NCI-H1417 (cell line): ENCODE measurements at places on chromosomes 16 and 17.

DNA sequence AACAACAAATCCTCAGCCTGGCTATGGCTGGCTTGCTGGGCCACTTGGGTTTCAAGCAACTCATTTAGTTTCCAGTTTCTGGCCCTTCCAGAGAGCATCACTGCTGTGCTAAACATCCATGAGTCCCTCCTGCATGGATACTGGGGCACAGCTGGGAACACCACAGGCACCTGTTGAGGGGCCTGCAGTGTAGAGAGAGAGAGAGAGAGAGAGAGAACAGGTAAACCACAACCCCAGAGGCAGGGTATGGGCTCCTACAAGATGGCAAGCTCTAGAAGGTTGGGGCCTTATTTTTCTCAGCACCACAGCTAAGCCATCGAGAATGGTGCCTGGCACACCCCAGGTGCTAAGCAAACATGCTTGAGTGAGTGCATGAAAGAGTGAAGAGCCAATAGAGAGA, 120.3 kb downstream of the RBFOX3 start:
- DNase-seq, result peak; percentile 24

DNA sequence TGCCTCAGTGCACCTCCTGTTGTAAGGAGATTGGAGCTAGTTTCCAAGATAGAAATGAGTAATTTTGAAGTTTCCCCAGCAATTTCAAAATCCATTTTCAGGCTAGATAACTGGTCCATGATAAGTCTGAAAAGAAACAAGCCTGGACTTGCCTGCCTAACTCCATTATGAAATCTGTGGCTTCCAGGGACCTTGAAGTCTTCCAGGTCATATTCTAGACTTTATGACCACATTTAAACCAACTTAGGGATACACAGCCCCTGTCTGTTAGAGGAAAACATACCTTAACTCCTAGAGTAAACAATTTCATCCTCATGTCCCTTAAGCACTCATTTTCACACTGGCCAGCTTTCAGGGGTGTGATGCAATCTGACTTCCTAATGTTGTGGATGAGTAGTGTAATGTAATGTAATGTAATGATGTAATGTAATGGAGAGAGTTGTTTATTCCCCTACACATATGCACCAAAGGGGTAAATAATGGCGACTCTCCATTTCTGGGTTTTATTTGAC, 96.7 kb upstream of the FAM20A start:
- no peak for DNase-seq

GRCh38 chr17:75499313-75500022, 15.9 kb downstream of the CASKIN2 start:
- DNase-seq, result no peak

- no peak for DNase-seq
Observed at GRCh38 chr16:89230255-89230654, 12.8 kb downstream of the ZNF778 start.

GRCh38 chr16:23497543-23497868, 12.8 kb downstream of the GGA2 start:
- no peak for DNase-seq

- DNase-seq, result no peak
Observed at GRCh38 chr16:71794943-71795342, 13.7 kb downstream of the AP1G1 start.

GRCh38 chr17:20938988-20939615, 103.7 kb downstream of the USP22 start:
- no peak for DNase-seq

- peak; percentile 30 for DNase-seq
Observed at GRCh38 chr17:64028874-64029464, 8.5 kb upstream of the ICAM2 start.

DNA sequence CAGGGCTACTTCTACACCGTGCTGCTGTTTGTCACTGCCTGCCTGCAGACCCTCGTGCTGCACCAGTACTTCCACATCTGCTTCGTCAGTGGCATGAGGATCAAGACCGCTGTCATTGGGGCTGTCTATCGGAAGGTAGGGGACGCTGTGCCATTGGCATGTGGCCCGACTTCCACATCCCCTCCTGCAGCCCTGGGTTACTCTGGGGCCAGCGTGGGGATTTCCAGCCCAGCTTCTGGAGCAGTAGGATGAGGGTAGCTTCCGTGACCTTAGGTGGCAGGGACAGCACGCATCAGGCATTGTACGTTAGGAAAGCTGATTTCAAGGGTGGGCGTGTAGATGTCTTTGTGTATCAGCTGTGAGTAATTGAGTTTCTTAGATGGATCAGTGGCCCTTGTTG, 96.5 kb downstream of the ABCC1 start:
- DNase-seq, result no peak

GRCh38 chr16:28931801-28932225, at the start of gene CD19:
CD19 (plus strand) TSS chr16:28931971; CDS start chr16:28932001, 30 bp downstream.
- DNase-seq, result no peak

GRCh38 chr17:69555056-69555455, 140.6 kb downstream of the MAP2K6 start:
- no peak for DNase-seq

GRCh38 chr17:33977729-33978514, 277.2 kb upstream of the CCL2 start:
- DNase-seq, result no peak

- no peak for DNase-seq
Observed at GRCh38 chr17:66950325-66950724, 14.2 kb upstream of the CACNG4 start.

GRCh38 chr16:31441956-31442355, 633 bp downstream of the ZNF843 start:
- DNase-seq, result no peak

GRCh38 chr16:31200821-31201568, 1.6 kb downstream of the PYCARD start:
- no peak for DNase-seq

GRCh38 chr16:55728797-55729196, 73.0 kb downstream of the SLC6A2 start:
- DNase-seq, result no peak

- peak; percentile 17 for DNase-seq
Observed at GRCh38 chr16:26087091-26087490, 395.3 kb downstream of the HS3ST4 start.

GRCh38 chr16:6493555-6493954, 839.1 kb upstream of the RBFOX1 start:
- no peak for DNase-seq

- no peak for DNase-seq
Observed at GRCh38 chr16:27576729-27577128, 26.8 kb downstream of the KATNIP start.

DNA sequence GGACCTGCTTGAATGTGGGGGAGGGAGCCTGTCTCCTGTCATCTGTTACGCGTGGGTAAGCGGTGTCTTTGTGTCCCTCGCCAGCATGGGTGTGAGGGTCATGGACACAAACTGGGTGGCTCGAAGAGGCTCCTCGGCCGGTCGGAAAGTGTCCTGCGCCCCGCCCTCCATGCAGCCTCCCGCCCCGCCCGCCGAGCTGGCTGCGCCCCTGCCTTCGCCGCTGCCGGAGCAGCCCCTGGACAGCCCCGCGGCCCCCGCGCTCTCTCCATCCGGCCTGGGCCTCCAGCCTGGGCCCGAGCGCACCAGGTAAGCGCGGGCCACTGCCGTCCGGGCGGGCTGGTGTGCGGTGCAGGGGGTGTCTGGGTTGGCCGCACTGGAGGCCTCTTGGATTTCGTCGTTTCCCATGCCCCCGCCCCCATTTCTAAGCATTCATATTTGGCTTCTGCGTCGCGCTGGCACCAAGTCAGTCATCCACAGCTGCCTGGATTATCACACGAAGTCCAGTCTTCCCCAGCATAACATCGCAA, 43.8 kb downstream of the ELAC2 start:
- DNase-seq, result no peak

DNA sequence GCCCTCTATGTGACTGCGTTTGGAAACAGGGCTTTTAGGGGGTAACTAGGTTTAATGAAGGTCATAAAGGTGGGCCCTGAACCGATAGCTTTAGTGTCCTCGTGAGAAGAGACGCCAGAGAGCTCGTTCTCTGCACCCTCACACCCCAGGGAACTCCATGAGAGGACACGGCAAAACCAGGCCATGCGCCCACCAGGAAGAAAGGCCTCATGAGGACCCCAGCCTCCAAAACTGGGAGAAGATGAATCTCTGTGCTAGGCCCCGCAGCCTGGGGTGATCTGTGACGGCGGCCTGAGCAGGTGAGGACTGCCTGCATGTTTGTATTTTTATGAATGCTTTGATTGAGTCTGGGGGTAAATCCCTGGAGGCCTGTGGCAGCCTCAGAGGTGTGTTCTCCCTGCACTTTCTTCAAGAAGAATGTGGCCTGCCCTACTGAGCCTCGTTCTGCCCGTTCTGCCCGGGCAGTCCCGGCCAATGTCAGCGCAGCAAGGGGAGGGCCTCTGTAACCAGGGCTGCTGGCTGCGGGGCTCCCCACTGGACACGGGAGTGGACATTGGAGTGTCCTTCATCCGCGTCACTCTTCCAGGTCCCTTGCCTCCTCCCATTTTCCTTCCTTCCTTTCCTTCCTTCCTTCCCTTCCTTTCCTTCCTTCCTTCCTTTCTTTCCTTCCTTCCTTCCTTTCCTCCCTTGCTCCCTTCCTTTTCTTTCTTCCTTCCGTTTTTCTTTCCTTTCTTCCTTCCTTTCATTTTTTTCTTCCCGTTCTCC, 6.8 kb upstream of the RNF213 start:
- DNase-seq, result no peak

DNA sequence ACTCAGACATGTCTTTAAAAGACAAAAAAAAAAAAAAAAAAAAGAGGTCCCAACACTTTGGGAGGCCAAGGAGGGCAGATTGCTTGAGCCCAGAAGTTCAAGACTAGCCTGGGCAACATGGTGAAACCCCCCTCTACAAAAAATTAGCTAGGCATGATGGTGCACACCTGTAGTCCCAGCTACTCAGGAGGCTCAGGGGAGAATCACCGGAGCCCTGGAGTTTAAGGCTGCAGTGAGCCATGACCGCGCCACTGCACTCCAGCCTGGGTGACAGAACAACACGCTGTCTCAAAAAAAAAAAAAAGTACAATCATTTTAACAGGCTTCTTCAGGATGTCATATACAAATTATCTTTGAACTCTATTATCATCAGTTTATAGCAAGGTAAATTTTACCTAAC, 22.0 kb downstream of the C16orf87 start:
- DNase-seq, result no peak

GRCh38 chr17:75241143-75241430, 20.3 kb downstream of the GGA3 start:
- DNase-seq, result no peak

DNA sequence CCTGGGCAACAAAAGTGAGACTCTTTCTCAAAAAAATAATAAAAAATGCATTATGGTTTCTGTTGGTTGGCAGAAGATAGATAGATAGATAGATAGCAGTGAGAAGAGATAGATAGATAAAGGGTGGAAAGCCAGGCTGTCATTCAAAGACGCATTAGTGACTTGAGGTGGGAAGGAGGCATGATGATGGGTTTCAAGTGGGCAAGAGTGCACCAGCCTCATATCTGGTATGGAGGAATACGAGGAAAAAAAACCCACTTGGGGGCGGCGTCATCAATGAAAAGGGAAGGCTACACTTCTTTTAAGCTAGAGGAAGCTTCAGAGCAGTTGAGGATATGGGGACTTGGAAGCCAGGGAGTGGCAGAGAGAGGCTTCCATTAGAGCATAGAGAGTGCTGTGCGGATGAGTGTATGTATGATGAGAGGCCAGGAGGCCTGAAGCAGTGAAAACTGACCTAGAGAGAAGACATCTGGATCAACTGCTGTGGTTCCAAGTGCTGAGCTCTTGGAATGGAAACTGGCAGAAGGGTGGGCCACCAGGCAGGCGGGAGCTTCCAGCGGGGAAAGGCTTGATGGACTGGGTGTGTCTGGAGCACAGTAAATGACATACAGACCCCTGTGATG, 31.8 kb downstream of the CEP95 start:
- no peak for DNase-seq

DNA sequence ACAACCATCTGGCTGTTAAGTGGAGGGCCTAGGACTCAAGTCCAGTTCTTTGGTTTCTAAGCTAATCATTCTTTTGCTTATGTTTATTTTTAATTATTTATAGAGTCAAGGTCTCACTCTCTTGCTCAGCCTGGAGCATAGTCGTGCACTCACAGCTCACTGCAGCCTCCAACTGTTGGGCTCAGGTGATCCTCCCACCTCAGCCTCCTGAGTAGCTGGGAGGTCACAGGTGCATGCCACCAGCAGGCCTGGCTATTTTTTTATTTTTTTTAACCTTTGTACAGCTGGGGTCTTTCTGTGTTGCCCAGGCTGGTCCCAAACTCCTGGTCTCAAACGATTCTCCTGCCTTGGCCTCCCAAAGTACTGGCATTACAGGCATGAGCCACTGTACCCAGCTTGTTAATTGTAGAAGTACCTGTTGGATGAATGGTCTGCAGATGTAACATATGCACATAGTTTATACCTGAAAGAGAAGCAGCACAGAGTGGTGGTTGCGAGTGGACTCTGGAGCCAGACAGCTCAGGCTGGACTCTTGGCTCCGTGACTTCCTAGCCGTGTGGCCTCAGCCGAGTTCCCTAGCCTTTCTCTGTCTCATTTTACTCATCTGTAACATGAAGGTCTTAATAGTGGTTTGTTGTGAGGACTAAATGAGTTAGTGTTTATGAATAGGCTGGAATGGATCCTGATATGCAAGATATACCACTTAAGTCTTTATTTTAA, 337.5 kb downstream of the SNX29 start:
- DNase-seq, result no peak

DNA sequence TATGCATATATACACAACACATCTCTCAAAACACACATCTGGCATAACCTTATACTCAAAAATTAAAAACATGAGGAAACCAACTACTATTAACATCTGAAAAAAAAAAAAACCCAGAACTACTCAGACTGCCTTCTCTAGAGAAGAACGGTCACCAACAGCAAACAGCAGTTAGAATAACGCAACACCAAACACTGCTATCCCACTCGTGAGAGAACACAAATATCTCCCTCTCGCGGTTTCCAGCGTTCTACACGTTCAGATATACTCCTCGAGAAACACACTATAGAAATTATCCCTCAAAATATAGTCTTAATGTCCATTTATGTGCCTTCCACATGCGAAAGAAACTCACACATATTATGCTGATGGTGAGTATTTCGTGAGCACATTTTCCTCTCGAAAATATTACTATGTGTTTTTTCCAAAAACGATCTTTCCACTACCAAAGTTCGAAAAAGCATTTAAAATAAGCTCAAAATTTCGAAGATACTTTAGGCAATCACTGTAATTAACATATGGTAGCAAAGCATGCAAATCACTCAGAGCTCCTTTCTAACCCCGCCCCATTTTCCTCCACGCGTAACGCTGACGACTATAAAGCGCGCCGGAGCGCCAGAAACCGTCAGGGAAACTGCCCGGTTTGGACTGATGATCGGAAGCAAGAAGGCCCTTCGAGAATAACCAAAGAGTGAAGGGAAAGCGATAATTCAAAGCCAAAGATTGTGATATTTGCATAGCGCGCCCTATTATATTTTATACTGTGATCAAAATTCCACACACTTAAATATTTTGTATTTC, 60.1 kb downstream of the TEX14 start:
- DNase-seq, result peak; percentile 99

DNA sequence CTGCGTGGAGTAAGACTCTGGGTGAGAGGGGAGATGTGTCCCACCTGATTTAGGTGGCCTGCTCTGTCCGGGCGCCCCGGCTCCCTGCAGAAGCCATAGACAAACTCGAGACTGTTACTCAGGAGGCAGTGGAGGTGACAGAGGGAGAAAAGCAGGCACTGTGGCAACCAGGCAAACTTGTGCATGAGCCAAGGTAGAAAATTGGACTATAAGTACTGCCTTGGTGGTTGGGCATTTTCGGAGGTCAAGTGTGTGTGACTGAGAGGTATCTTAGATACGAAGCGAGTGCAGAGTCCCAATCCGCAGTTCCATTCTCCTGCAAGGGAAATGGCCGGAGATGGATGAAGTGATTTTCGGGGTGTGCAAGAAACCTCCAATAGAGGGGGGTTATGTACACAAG, 27.1 kb upstream of the SPACA3 start:
- DNase-seq, result no peak

- DNase-seq, result no peak
Observed at GRCh38 chr17:21242780-21243515, 10.3 kb downstream of the NATD1 start.

- DNase-seq, result no peak
Observed at GRCh38 chr16:86975445-86975844, 341.7 kb downstream of the C16orf95 start.
